ENCODE measurements at places on chromosomes 7 and 10. TPM values are rescaled to one million over a fixed set of nuclear protein-coding genes. Genes with fewer than 3 reads are reported as not detected.

The LGI1 gene
- polyA plus RNA-seq: 0.21 TPM

The PDE6C gene
- polyA plus RNA-seq: 0.15 TPM

The TAC1 gene
- polyA plus RNA-seq: 0.38 TPM

The NUB1 gene
- 28.4 TPM for polyA plus RNA-seq

The NRCAM gene
- polyA plus RNA-seq: 6.4 TPM

The SND1 gene
- 141 TPM for polyA plus RNA-seq

The TFAM gene
- 27.7 TPM for polyA plus RNA-seq

The CAMK2G gene
- polyA plus RNA-seq: 5.9 TPM

The NDUFB8 gene
- 355 TPM for polyA plus RNA-seq

The CTNNA3 gene
- 19.7 TPM for polyA plus RNA-seq

Data from hepatocyte (in vitro differentiated cells).